ENCODE measurements at places on chromosomes 3 and 15.
A peak's percentile ranks its signal among the peaks of the same experiment; 100 is the strongest.

DNA sequence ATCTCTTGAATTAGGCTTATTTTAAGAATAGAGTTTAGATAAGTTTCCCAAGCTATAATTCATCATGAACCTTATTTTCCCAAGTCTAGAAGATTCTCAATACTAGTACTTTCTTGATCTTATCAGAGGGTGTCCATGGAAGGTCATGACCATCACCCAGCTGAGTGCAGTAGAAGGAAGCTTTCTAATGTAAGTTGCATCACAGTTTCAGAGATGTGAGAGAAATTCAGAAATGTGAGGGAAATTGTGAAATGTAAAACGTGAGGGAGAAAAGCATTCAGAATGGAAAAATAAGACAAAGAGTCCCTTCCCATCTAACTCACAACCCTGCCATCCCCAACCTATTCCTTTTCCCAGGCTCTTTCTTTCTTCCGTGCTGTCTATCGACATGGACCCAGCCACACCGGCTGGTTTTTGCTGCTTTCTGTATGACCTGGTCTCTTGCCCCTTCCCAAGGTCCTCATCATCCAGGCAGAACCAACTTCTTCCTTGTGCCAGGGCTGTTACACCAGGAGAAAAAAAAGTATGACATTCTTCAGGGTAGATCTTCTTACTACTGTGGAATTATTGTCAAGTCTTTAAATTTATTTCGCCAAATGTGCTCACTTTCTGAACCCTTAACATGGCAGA is 6.7 kb downstream of the CAPN3 start:
- DNase-seq: no peak

DNA sequence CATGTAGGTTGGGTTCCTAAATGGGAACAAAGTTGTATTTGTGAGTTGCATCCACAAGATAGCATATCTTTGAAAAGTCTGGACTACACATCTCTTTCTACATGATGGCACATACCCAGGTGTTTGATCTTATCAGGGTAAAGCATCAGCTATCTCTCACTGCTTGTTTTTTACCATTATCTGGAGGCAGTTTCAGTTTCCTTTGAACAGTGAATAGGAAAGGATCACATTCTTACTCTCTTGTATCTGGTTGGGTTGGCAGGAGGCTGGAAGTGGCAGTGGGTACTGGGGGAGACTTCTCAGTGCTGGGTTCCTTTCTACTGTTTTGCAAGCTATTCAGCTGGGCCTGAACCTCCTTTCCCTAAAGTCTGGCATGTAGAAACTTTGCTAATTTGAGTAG is 4.1 kb downstream of the CEMIP start:
- DNase-seq: no peak

DNA sequence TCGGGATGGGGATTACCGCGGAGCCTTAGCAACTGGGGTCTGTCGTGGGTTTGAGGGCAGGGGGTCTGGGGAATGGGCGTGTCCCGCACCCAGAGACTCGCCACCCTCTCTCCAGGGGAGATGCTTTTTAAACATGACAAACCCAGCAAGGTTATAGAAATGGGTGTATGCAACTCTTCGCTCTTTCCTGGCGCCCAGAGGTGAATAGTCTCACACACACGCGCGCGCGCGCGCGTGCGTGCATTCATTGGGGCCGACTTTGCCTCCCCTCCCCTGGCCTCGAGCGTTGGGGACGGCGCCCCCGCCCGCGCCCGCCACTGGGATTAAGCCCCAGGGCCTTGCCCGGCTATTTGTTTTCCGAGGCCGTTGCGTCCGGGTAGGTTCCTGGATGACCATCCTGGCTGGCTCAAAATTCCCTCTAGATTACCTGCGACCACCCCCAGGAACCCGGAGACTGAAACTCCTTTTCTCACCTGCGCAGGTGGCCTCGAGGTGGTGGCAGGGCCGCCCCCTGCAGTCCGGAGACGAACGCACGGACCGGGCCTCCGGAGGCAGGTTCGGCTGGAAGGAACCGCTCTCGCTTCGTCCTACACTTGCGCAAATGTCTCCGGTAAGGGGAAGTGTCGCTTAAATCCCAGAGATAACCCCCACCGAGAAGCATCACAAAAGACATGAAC is 777 bp downstream of the GPR160 start:
- peak; percentile 70 for DNase-seq

- no peak for DNase-seq
Observed at GRCh38 chr3:85710490-85710889, 751.7 kb downstream of the CADM2 start.

GRCh38 chr15:90364251-90364650 is 12.2 kb downstream of the ZNF774 start:
- DNase-seq: no peak

DNA sequence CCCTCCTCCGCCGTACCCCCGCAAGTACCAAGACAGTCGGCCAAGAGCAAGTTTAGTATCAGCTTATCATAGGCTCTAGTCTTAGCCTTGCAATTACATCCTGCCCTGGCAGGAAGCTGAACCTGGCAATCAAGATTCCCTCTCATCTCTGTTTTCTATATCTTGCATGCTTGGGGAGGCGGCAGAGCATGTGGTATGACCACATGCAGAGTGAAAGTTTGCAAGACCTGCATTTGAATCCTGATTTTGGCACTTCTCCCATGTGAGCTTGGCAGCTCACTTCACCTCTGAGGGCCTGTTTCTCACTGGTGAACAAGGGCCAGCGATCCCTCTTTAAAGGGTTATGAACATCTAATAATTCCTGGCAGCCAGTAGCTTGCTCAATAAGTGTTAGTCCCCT is 106.1 kb upstream of the FRMD4B start:
- no peak for DNase-seq

Data from left colon (tissue), 2 donors.